Lower lobe of right lung (tissue), 2 donors: ENCODE measurements at places on chromosomes 7 and 10.

DNA sequence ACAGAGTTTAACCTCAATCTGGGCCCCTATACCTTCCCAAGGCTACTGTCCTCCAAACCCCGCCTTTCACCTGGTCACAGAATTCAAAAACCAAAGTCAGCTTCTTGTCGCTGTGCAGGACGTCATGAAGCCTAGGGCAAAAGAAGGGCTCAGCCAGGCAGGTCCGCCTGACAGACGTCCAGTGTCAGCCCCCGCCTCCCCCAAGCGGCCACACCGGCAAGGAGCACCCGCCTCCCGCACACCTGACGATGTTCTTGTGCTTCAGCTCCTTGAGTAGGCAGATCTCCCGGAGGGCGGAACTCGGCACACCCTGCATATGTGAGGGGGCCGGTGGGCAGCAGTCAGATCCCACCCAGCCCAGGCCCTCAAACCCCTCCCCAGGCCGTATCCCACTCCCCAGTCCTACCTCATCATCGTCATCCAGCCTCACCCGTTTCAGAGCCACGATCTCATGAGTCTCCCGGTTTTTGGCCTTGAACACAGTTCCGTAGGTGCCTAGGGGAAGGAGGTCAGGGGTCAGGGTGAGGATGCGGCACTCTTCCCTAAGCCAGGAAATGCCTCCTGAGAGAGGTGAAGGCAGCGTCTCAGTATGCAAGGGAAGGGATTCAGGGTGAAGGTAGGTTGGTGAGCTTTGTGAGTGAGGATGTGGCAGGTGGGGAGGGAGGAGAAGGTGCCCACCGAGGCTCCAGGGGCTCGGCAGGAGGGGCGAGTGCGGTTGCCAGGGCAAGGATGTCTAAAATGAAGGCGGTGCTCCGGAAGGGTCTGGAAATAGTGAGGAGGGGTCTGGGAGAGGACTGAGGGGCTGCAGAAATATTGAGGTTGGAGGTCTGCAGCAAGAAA is 811 bp downstream of the CDK5 start:
- peaks cover 2% of the 10 kb centered on the region for H3K36me3 ChIP-seq
- H3K4me1 ChIP-seq = peaks cover 41% of the 10 kb centered on the region
- DNase-seq = no peak
- H3K27ac ChIP-seq = no peak overlapping the region
- H3K27me3 ChIP-seq = peaks cover 2% of the 10 kb centered on the region

DNA sequence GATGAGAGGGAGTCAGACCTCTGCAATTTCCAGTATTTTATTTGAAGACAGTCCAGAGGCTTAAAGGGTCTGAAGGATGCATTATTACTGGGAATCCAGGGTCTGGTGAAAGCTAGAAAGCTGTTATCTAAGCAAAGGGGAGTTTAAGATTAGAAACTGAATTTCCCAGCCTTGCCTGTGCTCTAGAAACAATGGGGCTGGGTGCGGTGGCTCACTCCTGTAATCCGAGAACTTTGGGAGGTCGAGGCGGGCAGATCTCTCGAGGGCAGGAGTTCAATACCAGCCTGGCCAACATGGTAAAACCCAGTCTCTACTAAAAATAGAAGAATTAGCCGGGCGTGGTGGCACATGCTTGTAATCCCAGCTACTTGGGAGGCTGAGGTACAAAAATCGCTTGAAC is 71.5 kb upstream of the ANLN start:
- no peaks in the 10 kb centered on the region for H3K36me3 ChIP-seq
- H3K27me3 ChIP-seq = no peaks in the 10 kb centered on the region
- DNase-seq = no peak
- no peaks in the 10 kb centered on the region for H3K4me1 ChIP-seq

DNA sequence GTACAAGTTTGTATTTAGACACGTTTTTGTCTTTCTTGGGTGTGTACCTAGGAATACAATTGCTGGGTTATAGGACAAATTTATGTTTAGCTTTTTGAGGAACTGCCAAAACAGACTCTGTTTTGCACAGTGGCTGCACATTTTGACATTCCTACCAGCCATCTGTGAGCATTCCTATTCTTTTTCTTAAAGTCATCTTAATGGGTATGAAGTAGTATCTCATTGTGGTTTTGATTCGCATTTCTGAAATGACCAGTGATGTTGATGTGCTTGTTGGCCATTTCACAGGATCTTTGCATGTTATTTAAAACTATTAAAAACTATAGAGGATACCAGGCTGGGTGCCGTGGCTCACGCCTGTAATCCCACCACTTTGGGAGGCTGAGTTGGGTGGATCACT is 32.6 kb upstream of the IL15RA start:
- peaks cover 11% of the 10 kb centered on the region for H3K4me1 ChIP-seq
- H3K27me3 ChIP-seq = no peaks in the 10 kb centered on the region
- no peak for DNase-seq
- no peak overlapping the region for H3K4me3 ChIP-seq

DNA sequence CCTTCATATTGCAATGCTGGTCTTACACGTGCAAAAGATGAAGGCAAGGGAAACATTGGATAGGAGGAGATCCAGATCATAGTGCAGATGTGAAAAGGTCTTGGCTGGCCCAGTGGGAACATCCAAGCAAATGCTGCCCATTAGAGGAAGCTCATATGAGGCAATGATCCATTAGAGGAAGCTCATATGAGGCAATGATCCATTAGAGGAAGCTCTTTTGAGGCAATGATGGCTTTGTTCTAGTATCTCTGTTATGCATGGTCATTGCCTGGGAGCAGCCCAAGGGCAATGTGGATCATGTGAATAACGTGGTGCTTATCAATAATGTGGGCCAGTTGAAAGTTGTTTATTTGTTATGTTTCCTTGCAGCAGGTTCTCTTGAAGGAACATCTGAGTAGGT is 37.8 kb downstream of the STEAP4 start:
- no peak for DNase-seq
- H3K4me3 ChIP-seq = no peak overlapping the region
- H3K27ac ChIP-seq = no peak overlapping the region
